ENCODE measurements at places on chromosomes 6 and 20. TPM values are rescaled to one million over a fixed set of nuclear protein-coding genes. Genes with fewer than 3 reads are reported as not detected.
A peak's percentile ranks its signal among the peaks of the same experiment; 100 is the strongest.

The TMEM217 gene
- total RNA-seq: 4.6 TPM

GRCh38 chr6:53828215-53828614 is 33.4 kb downstream of the LRRC1 start:
- peak; percentile 27 for DNase-seq

The NMBR gene
- not detected for total RNA-seq

DNA sequence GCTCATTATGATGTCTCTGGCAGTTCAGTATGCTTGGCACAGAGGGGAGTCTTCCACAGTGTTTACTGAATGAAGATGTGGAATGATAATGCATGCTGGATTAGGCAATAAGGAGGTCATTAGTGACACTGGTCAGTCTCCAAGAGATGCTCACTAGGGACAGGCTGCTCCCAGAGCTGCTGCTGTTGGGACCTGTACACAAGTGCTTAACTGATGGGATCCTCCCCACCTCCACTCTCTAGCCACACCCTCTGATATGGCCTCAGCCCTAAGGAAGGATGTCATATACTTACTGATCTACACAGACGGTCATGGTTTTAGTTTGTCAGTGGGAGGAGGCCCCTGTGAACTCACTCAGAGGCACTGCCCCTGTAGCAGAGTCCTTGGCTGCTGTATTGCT is 73.4 kb downstream of the MYB start:
- DNase-seq: no peak
